ENCODE measurements at places on chromosomes 2 and 18.

DNA sequence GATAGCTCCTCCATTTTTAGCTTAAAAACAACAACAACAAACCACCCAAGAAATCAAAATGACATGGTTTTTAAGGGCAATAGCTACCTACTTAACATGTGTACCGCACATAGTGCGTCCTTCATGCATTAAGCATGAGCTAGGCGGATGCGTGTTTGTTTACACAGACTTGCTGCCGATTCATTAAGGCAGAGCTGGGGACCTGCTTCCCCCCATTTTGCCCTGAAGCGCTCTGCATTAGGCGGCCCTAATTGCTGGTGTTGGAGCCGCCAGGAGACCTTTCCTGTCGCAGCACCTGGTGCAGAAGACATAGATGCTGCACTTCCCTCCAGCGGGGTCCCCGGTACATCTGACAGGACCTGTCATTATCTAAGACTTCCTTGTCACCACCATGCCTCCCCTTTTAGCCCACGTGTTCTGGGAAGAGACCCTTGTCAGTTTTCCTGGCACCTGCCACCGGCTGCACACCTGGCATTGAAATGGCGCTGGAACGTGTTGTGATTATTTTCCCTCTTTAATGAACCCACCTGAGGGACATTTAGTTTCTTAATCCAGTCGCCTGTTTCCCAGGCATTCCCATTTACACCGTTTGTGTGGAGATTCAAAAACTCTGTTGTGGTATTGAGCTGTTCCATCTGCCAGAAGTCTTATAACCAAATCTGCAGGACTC is 261.1 kb upstream of the RAB12 start:
- no peak for DNase-seq

- no peak for DNase-seq
Measured at GRCh38 chr2:45743531-45744396, 92.3 kb downstream of the PRKCE start.

- no peak for DNase-seq
Measured at GRCh38 chr2:241774419-241775222, 2.0 kb upstream of the GAL3ST2 start.

DNA sequence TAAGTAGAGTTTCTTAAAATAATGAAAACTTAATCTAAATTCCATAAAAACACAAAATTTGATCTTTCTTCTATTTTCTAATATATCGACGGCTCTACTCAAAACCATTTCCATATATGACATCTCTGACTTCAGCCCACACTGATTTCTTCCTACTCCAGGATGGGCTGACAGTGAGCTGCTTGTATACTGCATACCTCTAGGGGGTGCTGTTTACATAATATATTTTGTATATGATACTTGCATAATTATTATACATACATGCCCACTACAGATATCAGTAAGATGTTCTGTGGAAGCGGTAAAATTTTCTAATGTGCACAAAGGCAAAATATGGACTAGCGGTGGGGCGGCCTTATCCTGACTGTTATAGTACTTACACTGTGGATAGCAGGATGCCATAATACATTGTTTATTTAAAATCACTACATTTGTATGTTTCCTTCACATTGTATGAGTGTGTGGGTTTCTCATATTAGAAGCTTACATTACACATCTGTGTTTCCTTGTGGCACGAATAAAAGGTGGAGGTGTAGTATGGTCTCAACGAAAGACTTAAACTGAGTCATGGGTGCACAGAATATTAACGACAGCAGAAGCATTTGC is 66.1 kb upstream of the NXPH2 start:
- DNase-seq = no peak

DNA sequence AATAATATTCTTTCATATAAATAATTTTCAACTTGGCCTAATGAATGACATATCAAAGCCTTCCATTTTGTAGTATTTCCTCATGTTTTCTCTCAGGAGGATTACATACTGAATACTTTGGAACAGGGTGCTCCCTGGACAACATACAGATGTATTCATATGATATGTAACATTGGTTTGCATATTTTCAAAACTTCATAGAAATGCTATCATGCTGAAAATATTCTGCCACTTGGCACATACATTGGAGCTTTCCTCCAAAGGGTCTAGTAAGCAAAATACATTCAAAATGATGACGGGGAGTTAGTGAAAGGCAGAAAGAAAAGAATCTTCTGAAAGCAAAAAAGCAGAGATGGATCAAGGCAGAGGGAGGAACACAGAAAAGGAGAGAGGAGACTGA is 38.1 kb upstream of the RTN4 start:
- DNase-seq = no peak

GRCh38 chr18:57794951-57795728 is 8.0 kb downstream of the ATP8B1 start:
- DNase-seq = no peak

- DNase-seq = no peak
Measured at GRCh38 chr2:190948671-190949070, 65.3 kb downstream of the STAT1 start.

- DNase-seq = no peak
Measured at GRCh38 chr18:45889419-45890064, 64.1 kb downstream of the SIGLEC15 start.

DNA sequence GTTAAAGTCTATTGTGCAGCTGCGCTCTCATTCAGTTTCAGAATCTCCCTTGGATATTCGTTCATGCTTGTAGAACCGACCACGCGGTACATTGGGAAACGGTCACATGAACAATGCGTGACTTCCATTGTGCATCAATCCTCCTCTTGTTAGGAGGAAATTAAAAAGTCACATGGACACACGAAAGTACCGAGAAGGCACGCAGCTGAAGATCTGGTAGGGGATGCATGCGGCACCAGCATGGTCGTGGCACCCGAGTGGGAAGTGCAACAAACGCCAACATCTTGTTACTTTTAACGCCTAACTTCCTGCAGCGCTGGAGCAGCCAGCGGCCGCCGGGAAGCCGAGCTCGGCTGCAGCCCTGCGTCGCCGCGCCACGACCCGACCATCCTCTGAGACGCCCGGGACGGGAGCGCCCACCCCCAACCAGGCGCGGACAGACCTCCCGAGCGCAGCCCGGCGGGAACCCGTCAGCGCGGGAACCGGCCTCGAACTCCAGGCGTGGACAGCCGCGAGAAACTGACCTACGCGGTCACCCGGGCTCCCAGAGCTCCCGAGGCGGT is 412 bp downstream of the OSBPL1A start:
- DNase-seq = peak; percentile 15

DNA sequence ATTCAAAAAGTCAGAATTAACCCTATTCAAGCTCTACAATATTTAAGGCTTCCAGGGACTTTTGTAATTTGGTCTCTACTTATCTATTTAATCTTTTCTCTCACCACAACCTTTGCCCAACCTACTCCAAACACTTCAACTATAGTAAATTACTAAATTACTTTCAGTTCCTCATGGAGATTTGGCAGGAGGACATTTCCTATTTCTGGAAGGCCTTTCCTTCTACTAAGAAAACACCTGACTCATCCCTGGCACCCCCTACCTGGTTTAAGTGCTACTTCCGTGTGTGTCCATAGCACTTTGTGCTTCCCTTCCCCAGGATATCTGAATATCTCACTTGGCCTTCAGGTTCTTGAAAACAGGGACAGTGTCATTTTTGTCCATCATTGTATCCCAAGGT is 96.3 kb downstream of the UPP2 start:
- no peak for DNase-seq

GRCh38 chr2:140154271-140154670 is 1374.1 kb upstream of the NXPH2 start:
- no peak for DNase-seq

DNA sequence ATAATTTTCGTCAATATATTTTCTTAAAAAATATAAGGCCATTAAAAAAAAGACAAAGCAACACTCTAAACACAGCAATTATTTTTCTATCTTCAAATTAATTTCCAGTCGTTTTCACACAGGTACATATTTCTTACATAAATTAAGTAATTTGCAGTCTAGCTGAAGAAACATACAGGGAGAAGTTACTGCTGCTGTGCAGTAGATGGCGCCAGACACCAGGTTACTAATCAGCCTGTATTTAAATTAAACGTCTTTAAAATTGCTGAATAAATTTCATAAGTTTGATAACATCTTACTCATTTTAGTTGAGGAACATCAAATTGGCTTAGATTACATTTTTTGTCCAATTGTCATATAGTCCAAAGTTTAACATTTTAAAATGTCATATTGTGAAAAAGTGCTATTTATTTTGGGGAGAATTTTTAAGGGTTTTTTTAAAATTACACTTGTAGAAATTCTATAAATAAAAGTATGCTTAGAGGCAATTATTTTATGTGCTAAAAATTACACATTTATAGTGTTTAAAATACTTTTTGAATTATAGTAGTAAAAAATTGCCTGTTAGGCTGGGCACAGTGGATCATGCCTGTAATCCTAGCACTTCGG is 88.4 kb downstream of the PMAIP1 start:
- peak; percentile 43 for DNase-seq

- no peak for DNase-seq
Measured at GRCh38 chr2:27860111-27860510, 30.1 kb downstream of the RBKS start.

- no peak for DNase-seq
Measured at GRCh38 chr2:170123593-170123992, 54.4 kb upstream of the MYO3B start.

DNA sequence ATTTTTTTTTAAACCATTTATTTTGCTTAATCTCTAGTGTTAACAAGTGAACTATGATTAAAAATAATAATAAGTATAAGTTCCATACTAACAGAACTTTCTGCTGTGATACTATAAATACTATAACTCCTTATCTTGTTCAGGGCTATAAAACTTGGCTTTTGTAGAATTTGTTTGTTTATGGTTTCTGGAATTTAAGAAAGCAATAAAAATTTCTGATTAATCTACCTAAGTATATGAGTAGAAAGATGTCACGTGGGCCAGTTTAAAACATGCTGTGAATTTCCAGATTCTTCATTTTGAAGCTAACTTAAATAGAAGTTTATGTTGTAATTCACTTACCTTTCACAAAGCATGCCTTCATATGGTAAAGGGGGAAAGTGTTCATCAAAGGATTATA is 1236.3 kb upstream of the ACVR2A start:
- no peak for DNase-seq

GRCh38 chr2:159029936-159030335 is 61.5 kb downstream of the TANC1 start:
- DNase-seq = no peak

GRCh38 chr2:178197791-178198190 is 3.5 kb downstream of the OSBPL6 start:
- no peak for DNase-seq

- no peak for DNase-seq
Measured at GRCh38 chr2:153963256-153963655, 91.5 kb downstream of the GALNT13 start.

GRCh38 chr2:137776697-137777096 is 187.6 kb upstream of the HNMT start:
- no peak for DNase-seq

DNA sequence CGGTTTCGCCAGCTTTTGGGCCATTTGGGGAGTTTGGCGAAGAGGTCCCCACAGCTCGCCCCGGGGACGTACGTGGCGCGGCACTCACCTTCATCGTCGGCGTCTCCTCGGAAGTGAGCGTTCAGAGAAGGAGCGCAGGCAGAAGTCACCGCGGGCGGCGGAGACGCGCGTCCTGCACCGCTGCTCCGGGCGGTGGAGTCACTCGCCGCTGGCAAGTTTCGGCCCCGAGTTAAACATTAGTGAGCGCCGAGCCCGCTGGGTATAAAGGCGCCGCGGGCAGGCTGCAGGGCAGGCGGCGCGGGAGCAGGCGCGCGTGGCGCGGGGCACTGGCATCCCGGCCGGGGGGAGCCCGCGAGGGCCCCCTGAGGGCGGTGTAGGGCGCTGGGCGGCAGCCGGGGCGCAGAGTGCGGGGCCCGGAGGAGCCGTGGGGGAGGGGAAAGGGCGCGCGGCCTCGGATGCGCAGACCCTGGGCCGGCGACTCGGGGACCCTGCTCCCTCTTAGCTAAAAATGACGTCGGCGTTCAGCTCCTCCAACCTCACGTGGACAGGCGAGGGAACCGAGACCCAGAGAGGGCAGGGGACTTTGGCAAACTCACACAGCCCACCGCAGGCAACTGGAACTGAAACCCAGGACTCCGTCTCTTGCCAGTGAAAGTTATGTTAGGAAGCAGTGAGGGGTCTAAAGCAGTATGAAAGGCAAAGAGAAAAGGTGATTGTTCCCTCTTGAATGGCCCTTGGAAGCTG is at the start of gene DPP4:
DPP4 (minus strand) TSS at position 328 of the 744 bp plus-strand sequence; CDS start at position 94, 234 bp downstream.
- DNase-seq = peak; percentile 50

DNA sequence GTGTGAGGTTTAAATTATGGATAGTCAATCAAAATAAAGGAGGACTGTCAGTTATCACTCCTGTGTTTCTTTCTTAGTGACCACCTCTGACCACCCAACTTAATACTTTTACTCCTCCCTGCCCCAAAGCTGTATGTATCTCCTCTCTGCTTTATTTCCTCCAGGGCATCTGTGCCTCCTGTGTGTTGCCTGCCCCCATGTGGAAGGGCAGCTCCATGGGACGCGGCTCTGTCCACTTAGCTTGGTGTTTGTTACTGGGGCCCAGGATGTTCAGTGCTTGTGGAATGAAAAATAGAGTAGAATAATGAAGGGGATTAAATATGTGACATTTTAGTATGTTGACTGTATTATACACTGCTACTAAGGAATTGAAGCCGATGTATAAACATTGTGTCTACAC is 9.8 kb downstream of the ACP1 start:
- no peak for DNase-seq

GRCh38 chr2:43748333-43748732 is 25.5 kb upstream of the DYNC2LI1 start:
- no peak for DNase-seq

DNA sequence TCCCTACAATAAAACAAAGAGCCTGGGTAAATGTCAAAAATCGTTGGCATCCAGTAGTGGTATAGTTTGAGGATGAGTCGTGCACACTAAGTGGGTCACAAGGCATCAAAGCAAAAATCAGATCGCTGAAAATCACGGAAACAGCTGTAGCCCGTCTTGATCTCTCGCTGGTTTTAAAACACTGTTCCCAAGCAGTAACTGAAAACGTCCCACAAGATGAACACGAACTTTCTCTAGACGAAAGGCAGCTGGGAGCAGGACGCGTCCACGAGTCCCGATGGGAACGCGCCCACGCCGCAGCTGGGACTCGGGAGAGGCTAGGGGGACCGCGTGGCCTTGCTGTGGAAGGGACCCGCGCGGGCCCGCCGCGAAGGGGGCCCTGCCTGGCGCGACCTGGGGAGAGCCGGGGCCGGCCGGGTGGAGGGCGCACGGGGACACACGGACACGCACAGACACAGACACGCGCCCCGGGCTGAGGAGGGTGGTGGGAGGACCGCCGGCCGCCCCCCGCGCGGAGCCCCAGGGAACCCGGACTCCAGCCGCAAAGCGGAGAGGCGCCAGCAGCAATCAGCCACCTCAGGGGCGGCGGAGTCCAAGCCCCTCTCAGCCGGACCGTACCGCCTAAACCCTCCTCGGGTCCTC is 651 bp downstream of the STK17B start:
- DNase-seq = no peak

GRCh38 chr18:75087119-75088020 is 121.6 kb downstream of the PTGR3 start:
- DNase-seq = no peak

All from activated CD4-positive, alpha-beta T cell treated with anti-CD3 and anti-CD28 coated beads, Interleukin-2, amount 50 U/mL, for 1 hour (primary cell).